ENCODE measurements at places on chromosomes 2 and 18. TPM values are rescaled to one million over a fixed set of nuclear protein-coding genes. Genes with fewer than 3 reads are reported as not detected.

The CROCC2 gene
- total RNA-seq = 0.06 TPM

The CD8A gene
- 1.6 TPM for total RNA-seq

The LGALSL gene
- total RNA-seq = 43.6 TPM

The SETBP1 gene
- total RNA-seq = 21.2 TPM

The CCDC150 gene
- 1.6 TPM for total RNA-seq

The RGPD3 gene
- total RNA-seq = 0.24 TPM

- DNase-seq = no peak
Observed at GRCh38 chr2:194714541-194714940, 942.5 kb upstream of the SLC39A10 start.

- no peak for DNase-seq
Observed at GRCh38 chr2:12855508-12855907, 138.8 kb downstream of the TRIB2 start.

GRCh38 chr18:57209713-57210106 is 62.8 kb downstream of the BOD1L2 start:
- DNase-seq = no peak

- DNase-seq = no peak
Observed at GRCh38 chr2:74816540-74817303, 17.2 kb upstream of the HK2 start.

GRCh38 chr2:138516030-138516704 is 14.6 kb downstream of the SPOPL start:
- DNase-seq = no peak

All from left colon (tissue), 2 donors.